ENCODE measurements at places on chromosomes 12 and 14. TPM values are rescaled to one million over a fixed set of nuclear protein-coding genes. Genes with fewer than 3 reads are reported as not detected.

Gene ATF7
- 58.3 TPM for total RNA-seq

Gene TDRD9
- total RNA-seq: 2.8 TPM

Gene RHOJ
- total RNA-seq: 20.6 TPM

Gene CLEC4A
- 2.1 TPM for total RNA-seq

Gene MGST1
- 412 TPM for total RNA-seq

Gene TTC6
- 21.3 TPM for total RNA-seq

GRCh38 chr14:79363291-79363690, 848.0 kb downstream of the DIO2 start:
- no peak for DNase-seq

GRCh38 chr14:85529803-85530574, at the start of gene FLRT2:
TSS of gene FLRT2 (plus strand) at chr14:85530144. CDS start at chr14:85621515, 91,371 bp downstream.
- DNase-seq: no peak

DNA sequence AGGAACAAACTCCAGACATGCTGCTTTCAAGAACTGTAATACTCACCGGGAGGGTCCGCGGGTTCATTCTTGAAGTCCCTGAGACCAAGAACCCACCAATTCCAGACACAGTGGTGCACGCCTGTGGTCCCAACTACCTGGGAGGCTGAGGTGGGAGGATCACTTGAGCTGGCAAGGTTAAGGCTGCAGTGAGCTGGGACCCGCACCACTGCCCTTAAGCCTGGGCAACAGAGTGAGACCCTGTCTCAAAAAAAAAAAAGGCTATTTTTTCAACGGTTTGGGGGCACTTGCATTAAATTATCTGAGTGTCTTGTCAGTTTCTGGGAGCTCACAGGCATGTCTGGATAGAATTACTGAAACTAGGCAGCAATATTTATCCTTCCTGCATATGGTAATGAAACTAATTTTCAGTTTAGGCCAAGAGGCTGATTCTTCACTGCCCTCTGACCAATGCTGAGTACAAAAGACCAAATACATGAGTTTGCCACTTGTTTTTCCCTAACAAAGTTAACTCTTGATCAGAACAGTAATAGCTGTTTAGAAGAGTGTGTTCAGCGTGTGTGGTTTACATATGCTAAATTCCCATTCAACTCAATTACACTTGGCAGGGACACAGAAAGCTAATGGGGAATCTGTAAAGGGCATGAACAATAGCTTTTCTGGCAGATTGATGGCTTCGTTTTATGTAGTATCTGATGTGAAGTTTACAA, 65.8 kb upstream of the RASSF3 start:
- DNase-seq: no peak

GRCh38 chr12:11762723-11763326, 113.4 kb downstream of the ETV6 start:
- DNase-seq: no peak

- DNase-seq: no peak
These were observed 18.4 kb upstream of the KRR1 start for GRCh38 chr12:75529826-75530225.

GRCh38 chr12:32270818-32271710, 128.3 kb upstream of the FGD4 start:
- no peak for DNase-seq

- no peak for DNase-seq
These were observed 16.5 kb upstream of the OR10AD1 start for GRCh38 chr12:48219631-48220030.

- DNase-seq: no peak
These were observed 859.2 kb downstream of the DIO2 start for GRCh38 chr14:79352076-79352630.

DNA sequence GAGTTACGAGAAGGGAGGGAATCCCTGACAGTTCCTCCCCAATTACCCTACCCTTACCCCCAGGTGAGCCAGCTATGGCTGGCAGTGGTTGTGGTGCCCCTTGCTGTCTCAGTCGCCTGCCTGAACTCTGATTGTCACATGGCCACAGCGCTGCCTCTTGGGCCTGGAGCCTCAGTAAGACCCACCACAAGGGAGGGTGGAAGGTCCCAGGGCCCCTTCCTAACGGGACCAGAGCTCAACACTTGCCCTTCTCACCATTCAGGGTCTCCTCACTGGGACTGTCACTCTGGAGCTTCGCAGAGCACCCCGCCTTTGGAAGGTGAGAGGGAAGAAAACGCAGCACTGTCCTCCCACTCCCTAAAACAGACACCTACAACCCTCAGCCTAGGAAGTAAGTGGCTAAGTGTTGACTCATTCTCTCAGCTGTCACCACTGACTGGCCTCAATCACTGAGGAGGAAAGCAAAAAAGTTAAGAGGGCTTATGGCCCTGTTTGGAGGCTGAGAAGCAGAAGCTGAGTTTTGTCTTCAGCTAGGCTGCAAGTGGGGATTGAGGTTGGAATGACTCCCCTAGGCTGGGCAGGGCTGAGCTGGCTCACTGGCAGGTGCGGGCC, 1.0 kb downstream of the TMEM253 start:
- DNase-seq: no peak

- DNase-seq: no peak
These were observed 7.7 kb downstream of the PPP1R3E start for GRCh38 chr14:23294734-23295561.

- DNase-seq: no peak
These were observed 26.8 kb upstream of the VPS33A start for GRCh38 chr12:122293081-122293480.

All from ureter (tissue), 1 donor.